ENCODE measurements at places on chromosomes 12 and 14.

DNA sequence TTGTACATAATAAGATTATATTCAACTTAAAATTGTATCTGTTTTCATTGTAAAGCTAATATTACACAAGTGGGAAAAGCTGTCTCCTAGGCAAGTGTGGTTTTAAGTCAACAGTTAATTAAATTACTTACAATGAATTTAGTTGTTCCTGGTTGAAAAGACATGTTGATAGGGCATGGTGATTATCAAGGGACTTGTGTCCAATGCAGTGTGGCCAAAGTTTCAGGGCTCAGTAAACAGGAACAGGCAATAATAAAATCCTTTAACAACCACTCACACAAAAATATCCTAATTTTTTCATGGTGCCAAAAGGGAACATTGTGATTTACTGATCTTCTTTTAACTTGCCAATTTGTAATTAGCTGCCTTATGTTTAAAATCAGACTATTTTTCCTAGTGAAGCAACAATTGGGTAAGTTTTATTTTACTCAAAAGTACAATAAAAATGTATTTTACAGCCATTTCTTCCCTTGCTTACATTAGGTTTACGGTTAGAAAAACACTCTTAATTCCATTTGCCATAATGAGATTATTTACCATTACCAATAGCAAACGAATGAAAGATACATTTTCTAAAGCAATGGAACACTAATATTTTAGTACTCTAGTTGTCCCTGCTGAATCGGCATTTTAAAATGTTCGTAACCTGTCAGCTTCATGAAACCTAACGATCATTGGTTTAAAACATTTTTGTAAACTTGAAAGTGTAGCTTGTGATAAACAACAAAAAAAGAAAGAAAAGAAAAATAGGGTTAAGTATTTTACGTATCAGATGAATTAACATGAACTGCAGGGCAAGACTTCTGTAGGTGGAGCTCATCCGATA lies 1.8 kb upstream of the WNK1 start:
- no peak for DNase-seq

DNA sequence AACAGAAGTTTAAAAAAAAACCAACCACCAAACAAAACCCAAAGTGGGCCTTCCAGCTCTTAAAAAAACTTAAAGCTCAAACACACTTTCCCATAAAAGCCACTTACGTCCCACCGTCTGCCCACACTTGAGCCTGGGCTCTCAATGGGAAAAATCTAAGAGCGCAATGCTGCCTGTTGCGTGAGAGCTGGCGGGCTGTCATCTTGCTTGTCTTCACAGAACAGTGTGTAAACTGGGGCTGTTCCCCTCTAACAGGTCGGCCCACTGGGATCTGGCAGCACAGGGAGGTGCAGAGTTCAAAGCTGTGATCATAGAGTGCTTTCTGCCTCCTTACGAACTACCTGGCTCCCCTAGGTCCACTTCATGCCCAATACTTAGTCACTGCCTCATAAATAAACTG lies 80.0 kb downstream of the DICER1 start:
- DNase-seq = no peak

- no peak for DNase-seq
These were observed 3.8 kb downstream of the CS start for GRCh38 chr12:56296295-56296694.

GRCh38 chr12:45278447-45278846 lies 62.6 kb downstream of the ANO6 start:
- no peak for DNase-seq

DNA sequence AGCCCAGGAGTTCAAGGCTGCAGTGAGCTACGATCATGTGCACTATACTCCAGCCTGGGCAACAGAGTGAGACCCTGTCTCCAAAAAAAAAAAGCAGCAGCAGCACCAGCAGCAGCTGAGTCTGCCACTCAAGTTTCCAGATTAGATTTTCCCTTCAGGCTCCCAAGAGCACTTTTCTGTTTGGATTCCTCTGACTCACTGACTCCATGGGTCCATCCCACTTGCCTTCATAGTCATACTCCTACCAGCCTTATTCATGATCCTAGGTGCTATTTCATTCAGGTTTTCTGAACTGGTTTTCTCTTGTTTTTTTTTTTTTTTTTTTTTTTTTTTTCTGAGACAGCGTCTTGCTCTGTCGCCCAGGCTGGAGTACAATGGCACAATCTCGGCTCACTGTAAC lies 6.8 kb upstream of the TWF1 start:
- DNase-seq = no peak

GRCh38 chr14:90556012-90556477 lies 159.2 kb downstream of the CALM1 start:
- DNase-seq = peak; percentile 59

DNA sequence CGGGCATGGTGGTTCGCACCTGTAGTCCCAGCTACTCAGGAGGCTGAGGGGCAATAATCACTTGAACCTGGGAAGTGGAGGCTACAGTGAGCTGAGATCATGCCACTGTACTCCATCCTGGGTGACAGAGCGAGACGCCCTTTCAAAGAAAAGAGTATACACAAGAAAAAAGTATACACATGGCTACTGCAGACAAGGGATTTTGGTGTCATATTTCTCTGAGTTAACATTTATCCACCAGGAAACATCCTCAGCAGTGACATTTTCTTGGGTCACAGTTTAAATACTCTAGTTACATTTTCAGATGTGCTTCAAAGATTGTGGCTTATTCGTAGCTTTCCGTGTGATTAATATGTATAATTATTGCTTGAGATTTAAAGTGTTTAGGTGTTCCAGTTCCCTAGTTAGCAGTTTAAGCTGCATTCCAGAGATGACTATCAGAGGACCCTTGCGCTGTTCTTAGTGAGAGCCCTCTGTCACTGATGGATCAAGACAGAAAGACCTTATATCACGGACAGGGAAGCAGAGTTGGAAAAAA lies 4.7 kb upstream of the PPP2R5E start:
- DNase-seq = no peak

Data from upper lobe of left lung (tissue), 6 donors.